ENCODE measurements at places on chromosomes 4 and X. TPM values are rescaled to one million over a fixed set of nuclear protein-coding genes. Genes with fewer than 3 reads are reported as not detected.

DNA sequence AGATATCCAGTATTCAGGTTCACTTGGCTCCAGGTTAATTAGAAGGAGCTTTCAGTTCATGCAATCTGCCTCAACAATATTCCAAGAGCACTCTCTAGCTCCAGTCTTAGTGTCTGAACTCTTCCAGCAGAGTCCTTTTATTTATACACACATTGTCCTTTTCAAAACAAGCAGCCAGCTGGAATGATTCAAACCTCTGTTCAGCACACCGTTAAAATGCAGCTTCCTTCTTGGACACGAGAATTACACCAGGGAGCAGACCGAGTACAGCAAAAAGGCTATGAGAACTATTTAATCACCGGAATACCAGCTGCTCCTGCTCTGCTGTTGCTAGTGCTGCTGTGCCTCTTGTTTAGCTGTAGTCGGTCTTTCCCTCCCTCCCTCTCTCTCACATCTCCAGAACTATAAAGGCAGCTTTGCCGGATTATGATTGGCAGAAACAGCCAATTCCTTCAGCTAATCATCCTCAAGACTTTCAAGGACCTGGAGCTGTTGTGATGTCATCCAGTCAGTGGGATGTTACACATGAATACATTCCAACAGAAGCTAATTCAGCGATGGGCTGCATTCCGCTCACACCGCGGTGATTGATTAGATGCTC is at the start of gene NDST4:
NDST4 (minus strand) TSS at position 115 of the 601 bp plus-strand sequence. CDS start 36,584 bp downstream, outside the sequence.
- no peak for DNase-seq
- no peaks in the 10 kb centered on the region for H3K4me1 ChIP-seq
- no peak within 1 kb of the TSS for H3K27ac ChIP-seq
- no peaks in the 10 kb centered on the region for H3K36me3 ChIP-seq
- H3K27me3 ChIP-seq: no peaks in the 10 kb centered on the region
- no peak within 1 kb of the TSS for H3K4me3 ChIP-seq

The NDNF gene
- 2.2 TPM for total RNA-seq

GRCh38 chr4:96566755-96567154 is 726.9 kb downstream of the PDHA2 start:
- no peak overlapping the region for H3K27ac ChIP-seq
- no peaks in the 10 kb centered on the region for H3K27me3 ChIP-seq
- no peak overlapping the region for H3K4me3 ChIP-seq
- no peak for DNase-seq
- H3K4me1 ChIP-seq: no peaks in the 10 kb centered on the region

DNA sequence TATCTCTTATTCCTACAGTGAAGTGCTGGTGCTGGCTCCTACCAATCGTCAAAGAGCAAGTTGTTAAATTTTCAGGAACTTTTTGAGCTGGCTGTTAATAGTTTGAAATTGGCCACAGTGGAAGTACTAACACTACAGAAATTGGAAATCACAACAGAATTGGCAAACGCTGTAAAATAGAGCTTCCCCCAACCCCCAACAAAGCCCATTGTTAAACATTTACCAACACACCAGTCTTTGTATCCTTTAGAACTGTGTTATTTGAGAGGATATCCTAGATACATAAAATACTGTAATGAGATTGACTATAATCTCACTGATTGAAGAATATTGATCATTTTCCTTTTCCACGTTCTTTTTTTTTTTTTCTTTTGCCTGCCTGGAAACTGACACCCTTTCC is 37.4 kb downstream of the FAM241A start:
- DNase-seq: no peak
- H3K4me3 ChIP-seq: no peak overlapping the region
- no peak overlapping the region for H3K27ac ChIP-seq

GRCh38 chr4:113675731-113676697 is 85.5 kb downstream of the CAMK2D start:
- no peak overlapping the region for H3K4me3 ChIP-seq
- no peak for DNase-seq
- peaks cover 4% of the 10 kb centered on the region for H3K4me1 ChIP-seq
- H3K27ac ChIP-seq: no peak overlapping the region
- no peaks in the 10 kb centered on the region for H3K36me3 ChIP-seq

- H3K4me1 ChIP-seq: no peaks in the 10 kb centered on the region
- H3K36me3 ChIP-seq: no peaks in the 10 kb centered on the region
- no peak for DNase-seq
- H3K4me3 ChIP-seq: no peak overlapping the region
- H3K27ac ChIP-seq: peak overlapping the region; percentile 63
Measured at GRCh38 chr4:137524725-137525369, 7.4 kb downstream of the PCDH18 start.
